NCI-H1436 (cell line): ENCODE measurements at places on chromosomes 5 and 9.

DNA sequence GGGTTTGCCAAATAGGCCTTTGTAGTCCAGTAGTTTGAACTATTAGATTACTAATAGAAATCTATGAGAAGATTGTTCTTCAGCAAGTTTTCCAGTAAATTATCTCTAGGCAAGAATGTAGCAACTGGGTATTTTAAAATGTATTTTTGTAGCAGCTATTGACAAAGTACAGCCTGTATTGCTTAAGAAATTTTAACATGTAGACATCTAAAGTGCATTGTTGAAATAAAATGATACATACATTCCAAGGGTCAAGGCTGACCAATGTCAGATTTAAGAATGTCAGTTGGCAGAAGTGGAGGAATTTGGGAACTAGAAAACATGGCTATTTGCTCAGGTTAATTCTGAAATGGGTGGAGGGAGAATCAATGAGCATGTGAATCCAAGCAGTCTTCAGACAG lies 57.5 kb upstream of the ZSWIM6 start:
- no peak for DNase-seq

- no peak for DNase-seq
Measured at GRCh38 chr5:109743041-109743531, 53.4 kb downstream of the MAN2A1 start.

DNA sequence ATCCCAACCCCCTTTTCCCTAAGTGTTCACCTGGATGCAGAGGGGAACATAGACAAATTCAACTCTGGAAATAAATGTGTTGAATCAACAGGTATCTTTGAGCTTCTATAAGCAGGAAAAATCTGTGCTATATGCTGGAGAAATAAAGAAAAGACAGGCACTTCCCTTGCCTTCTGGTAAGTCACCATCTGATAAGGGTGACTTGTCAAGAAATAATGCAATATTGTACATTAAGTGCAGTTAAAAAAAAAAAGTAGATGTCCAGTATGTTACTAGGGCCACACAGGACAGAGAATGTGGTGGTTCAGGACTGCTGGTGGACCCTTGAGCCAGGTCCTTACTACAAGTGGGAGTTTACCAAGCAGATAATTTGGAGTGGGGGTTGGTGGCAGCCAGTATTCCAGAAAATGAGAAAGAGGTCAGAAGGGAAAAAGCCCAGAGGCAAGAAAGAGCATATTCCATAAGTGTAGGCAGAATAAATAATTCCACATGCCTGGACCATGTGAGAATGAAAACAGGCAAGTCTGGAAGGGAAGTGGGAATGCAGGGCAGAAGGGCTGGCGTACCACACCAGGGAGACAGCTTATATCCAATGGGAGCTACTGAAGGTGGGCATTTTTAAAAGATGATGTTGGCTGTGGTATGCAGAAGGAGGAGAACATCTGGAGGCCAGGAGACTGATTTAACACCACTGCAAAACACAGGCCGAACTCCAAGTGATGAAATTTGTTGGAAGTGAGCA lies 209.9 kb downstream of the SEMA5A start:
- no peak for DNase-seq

- DNase-seq: no peak
Measured at GRCh38 chr5:8320244-8320643, 451.3 kb downstream of the MTRR start.

DNA sequence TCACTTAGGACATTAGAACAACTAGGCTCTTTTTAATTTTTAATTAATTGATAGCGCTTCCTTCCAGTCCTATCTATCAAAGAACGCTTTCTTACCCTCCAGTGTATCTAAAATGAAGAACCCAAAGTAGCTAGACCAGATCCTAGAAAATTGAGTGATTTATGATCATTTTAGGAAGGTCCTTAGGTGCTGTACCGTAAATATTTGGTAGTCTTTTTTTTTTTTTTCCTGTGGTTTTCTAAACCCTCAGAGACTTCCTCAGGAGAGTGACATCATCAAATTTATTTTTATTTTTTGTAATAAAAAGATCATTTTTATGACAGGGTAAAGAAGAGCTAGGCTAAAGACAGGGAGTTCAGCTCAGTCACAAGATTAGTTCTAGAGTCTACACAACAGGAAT lies 197.4 kb downstream of the WDR70 start:
- DNase-seq: no peak

GRCh38 chr9:27701016-27701415 lies 127.7 kb upstream of the C9orf72 start:
- no peak for DNase-seq

GRCh38 chr5:167796672-167797071 lies 494.8 kb upstream of the WWC1 start:
- DNase-seq: no peak

GRCh38 chr5:62786099-62786498 lies 207.5 kb downstream of the LRRC70 start:
- DNase-seq: no peak
